Posterior vena cava (tissue), 2 donors: ENCODE measurements at places on chromosomes 6 and 20. TPM values are rescaled to one million over a fixed set of nuclear protein-coding genes. Genes with fewer than 3 reads are reported as not detected.
A peak's percentile ranks its signal among the peaks of the same experiment; 100 is the strongest.

SLPI gene
- 74.0 TPM for total RNA-seq

GRCh38 chr6:130760006-130760405, 67.2 kb upstream of the SMLR1 start:
- DNase-seq: no peak

CTAGE9 gene
- not detected for total RNA-seq

DNA sequence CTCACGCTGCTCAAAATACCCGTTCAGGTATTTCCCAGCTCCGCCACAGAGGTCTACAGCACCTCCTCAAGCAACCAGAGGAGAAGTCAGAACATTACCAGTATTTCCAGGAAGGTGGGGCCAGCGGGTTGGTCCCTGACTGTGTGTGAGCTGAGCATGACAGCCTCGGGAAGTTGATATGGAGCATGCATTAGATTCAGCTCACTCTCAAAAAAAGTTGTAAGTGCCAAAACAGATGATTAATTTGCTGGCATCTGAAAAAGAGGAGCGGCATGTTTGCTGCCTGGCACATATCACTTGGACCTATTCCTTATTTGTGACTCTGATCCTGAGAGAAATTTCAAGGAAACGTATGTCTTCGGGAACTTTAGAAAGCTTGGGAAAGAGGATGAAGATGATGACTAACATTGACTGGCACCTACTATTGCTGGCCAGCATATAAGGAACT, 32.3 kb downstream of the ELOVL2 start:
- no peak for DNase-seq

DLK2 gene
- 0.42 TPM for total RNA-seq

TINAG gene
- total RNA-seq: not detected

SPATA2 gene
- 4.5 TPM for total RNA-seq

DNA sequence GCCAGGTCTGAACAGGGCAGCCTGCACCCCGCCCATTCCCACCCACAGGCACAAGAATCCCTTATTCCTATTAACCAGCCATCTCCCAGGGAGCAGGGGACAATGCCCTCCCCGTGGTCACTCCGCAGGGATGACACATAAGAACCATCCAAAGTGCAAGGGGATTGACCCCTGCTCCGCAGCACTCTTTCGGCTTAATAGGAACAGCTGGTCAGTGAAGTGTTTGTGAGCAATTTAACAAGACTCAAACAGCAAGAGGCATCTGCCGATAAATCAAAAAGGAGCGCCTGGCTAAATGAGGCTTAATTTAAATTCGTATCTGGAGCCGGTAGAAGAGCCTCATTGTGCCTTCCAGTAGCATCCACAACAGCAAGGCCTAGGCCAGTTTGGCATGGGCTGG, 389.4 kb downstream of the RNGTT start:
- DNase-seq: no peak

- DNase-seq: no peak
These were observed 3.7 kb downstream of the PHACTR1 start for GRCh38 chr6:12720310-12720709.

SLC22A7 gene
- not detected for total RNA-seq

HSPA12B gene
- total RNA-seq: 18.5 TPM

SLC17A2 gene
- not detected for total RNA-seq

LHFPL5 gene
- total RNA-seq: not detected

KIF16B gene
- 16.3 TPM for total RNA-seq

GRCh38 chr6:129133770-129134192, 250.8 kb downstream of the LAMA2 start:
- no peak for DNase-seq

CAPN11 gene
- total RNA-seq: 0.24 TPM

DNA sequence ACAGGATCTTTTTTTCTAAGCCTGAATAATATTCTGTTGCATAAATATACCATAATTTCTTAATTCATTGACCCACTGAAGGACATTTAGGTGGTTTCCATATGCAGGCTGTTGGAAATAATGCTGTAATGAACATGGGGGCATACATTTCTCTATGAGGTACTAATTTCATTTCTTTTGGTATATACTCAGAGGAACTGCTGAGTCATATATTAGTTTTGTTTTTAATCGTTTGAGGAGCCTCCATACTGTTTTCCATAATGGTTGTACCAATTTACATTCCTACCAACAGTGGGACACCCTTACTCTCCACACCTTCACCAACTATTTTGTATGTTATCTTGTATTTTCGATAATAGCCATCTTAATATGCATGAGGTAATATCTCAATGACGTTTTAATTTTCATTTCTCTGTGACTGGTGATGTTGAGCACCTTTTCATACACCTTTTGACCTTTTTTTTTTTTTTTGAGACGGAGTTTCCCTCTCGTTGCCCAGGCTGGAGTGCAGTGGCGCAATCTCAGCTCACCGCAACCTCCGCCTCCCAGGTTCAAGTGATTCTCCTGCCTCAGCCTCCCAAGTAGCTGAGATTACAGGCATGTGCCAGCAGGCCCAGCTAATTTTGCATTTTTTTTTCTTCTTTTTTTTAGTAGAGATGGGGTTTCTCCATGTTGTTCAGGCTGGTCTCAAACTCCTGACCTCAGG, 187.4 kb downstream of the RNGTT start:
- DNase-seq: no peak

DNA sequence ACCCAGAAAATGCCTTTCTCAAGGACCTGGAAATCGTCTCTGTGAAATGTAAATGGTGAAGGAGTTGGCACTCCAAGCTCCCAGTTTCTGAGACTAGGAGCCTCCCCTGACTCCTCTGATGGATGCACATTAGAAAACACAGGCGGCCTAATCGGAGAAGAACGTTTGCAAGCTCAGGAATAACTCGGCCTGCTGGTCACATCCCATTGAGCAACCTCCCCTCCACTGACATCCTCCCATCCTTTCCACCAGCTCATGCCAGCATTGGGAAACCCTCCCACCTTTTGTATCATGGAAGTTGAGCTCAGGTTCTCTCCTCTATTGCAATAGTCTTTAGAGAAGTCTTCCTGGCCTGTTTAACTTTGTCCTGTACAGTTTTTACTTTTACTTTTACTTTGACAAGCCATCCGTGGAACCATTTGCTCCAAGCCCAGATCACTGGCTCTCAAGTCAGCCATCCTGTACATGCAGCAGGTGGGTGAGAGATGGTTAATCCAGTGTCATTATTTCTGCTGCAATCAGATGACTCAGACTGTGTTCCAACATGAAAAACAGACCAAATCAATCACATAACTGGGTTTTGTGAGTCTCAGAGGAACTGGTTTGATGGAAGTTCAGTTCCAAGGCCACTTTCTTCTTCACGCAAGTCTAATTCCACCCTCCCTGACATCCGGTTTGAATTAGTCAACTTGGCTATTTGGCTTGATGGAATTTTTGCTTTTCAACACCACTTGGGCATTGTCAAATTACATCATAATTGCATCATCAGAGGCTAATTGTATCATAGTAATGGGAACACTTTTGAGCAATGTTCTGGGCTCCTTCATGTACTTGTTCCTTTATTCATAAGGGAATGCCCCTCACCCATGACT, 619.4 kb upstream of the CDH4 start:
- DNase-seq: no peak

DNA sequence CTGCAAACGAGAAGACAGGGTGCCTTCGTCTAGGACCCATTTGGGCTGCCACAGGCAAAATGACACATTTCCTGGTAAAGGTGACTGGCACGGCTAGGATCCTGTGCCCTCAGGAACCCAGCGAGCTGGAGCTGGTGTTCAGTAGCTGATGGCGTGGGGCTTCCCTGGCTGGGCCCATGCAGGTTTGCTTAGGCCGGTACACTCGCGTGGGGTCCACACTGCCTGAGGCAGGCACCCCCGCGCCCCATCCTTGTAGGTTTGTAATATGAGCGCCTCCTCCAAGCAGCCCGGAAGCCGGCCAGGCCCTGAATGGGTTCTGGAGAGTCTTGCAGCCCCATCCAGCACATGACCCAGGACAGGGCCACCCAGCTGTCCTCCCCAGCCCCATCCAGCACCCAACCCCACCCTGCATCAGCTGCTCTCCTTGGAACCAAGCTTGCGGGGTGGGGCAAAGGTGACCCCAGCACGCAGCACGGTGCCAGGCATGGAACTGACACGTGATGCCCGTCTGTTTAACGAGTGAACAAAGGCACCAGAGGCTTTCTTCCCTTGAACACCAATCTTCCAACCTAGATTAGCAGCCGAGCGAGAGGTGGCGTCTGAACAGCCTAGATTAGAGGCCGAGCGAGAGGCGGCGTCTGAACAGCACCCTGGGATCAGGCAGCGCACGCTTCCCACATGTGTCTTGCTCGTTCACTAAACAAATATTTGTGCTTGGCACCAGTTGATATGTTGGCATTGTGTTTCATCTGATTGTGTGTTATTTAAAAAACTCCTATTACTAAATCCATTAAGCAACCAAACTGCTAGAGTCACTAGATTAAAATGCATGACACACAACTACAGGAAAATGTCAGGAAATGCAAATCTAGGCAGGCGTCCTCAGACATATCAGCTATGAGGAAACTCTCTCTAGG, 112.1 kb downstream of the DLL1 start:
- peak; percentile 73 for DNase-seq

- DNase-seq: no peak
These were observed 26.2 kb downstream of the FOXF2 start for GRCh38 chr6:1415416-1416063.

DNA sequence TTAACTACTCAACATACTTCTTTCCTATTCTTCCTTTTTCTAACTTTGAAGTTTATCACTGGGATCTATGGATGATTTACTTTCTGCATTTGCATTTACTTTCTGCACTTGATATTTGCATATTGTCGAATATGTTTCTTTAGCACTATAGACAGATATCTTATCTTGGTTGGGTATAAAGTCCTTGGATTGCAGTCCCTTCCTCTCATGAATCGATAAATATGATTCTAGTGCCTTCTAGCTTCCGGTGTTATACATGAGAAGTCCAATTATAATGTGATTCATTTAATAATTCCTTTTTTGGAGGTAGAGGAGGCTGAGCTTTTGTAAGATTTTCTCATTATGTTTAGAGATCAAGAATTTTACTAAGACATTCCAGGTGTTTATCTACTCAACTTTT, 321.2 kb upstream of the RUNX2 start:
- no peak for DNase-seq

- no peak for DNase-seq
These were observed 11.2 kb downstream of the SLC22A1 start for GRCh38 chr6:160132776-160133338.

LIN28B gene
- not detected for total RNA-seq

MAP7 gene
- 3.1 TPM for total RNA-seq

SPTLC3 gene
- 2.3 TPM for total RNA-seq

GRCh38 chr6:135114355-135115145, 59.9 kb upstream of the HBS1L start:
- DNase-seq: no peak

DNA sequence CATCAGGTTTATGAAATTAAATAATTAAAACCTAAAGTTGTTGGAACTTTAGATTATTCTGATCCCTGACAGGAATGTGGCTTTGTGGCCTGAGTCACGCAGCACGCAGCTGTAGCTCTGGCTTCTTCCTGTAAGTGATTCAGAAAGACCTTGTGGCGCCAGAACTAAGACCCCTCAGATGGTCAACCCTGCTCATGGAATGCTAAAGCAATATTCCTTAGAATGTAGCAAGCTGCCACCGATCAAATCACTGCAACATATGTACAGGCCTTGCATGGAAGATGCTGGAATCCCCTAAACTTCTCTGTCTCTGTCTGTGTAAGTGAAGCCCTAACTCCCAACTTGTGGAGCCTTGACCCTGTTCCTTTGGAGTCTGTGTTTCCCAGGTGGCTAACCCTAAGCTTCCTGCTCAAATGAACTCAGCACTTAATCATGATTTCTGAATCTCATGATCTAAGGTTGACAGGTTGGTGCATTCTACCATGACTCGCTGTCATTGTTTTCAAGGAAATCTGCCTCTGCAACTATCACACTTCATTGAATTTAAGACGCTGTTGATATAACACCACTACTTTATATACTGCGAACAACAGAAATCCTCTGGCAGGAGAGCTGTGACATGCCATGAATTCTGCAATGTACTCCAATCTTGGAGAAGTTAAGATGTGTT, 111.2 kb upstream of the CST7 start:
- DNase-seq: no peak

GRCh38 chr6:7882505-7883257, 27.9 kb downstream of the TXNDC5 start:
- DNase-seq: no peak

DNA sequence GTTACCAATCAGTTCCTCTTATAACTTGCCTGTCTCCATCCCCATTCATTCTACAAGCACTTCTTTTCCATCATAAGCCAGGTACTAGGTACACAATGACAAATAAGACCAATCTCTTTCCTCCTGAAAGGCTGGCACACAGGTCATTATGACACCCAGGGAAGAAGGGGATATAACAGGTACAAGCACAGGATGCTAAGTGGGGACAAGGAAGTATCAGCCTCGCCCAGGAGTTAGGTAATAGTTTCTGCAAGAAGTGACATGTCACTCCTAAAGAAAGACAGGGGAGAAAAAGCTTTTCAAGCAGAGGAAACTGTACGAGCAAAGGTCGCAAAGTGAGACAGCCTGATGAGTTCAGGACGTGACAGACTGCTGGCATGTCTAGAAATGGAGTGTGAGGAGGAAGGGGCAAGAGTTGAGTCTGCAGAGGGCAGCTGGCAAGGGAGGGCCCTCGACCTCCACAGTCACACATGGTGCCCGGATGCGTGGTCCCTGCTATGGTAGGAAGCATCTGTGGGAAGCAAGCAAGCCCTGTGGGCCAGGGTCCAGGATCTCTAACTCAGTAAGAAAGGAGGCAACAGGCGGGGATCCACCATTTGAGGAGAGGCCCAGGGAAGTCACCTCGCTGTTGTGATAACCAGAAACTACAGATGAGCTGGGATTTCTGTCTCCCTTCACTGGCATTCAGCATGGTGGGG, 40.4 kb downstream of the GPLD1 start:
- DNase-seq: no peak

DNA sequence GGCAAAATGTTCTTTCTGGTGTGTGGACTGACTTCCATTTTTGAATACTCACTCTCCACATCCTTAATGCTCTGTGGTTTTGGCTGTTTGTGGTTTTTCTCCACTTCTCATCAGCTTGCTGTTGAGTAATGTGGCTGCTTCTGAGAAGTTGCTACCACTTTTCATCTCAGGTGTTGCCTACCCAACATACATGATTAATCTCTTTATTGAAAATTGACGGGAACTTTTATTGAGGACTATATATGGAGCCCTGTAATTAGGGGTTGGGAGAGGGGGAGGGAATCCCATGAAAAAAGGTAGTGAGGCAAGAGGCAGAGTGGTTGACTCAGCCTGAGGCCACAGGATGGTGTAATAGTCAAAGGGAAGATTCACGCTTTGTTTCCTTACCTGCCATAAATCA, 17.6 kb downstream of the IL22RA2 start:
- DNase-seq: no peak

TRERF1 gene
- 5.6 TPM for total RNA-seq

GRCh38 chr6:99148761-99149160, 200.7 kb downstream of the FAXC start:
- DNase-seq: no peak

GRCh38 chr6:43715056-43715788, 27.6 kb upstream of the MRPS18A start:
- no peak for DNase-seq
